ENCODE measurements at places on chromosomes 1 and 21.

DNA sequence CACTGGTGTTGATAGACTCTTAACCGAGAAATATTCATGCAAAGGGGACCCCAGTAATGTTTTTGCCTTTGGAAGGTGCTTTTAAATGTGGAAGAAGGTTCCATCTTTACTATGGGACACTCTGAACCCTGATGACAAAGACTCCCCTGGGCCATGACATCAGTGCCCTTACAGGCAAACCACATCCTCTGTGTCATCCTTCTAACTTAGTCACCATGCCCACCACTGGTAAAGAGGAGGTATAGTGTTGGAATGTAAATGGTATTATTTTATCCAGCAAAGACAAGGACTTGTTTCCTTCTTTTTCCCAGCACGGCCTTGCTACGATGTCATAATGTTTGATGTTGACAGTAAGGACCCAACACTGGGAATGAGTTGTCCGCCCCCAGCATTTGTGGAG, 12.6 kb downstream of the METTL13 start:
- DNase-seq, result no peak

DNA sequence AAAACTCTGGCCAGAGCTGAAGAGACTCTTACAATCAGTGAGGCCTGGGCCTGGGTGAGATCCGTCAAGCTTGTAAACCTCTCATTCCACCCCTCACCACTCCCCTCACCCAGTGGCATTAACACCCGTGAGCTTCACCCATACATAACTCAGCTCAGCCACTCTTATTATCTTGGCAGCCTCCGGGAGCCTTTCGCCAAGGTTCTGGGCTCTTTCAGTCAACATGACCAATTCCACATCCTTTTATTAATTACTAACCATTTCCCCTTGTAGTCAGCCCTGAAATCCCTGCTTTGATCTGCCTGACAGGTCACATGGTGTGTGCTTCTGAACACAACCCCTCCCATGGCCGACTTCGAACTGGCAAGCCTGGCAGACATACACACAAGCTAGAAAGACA, 134.8 kb downstream of the SETD4 start:
- peak; percentile 20 for DNase-seq

GRCh38 chr1:247087256-247087655, 8.6 kb upstream of the ZNF670 start:
- no peak for DNase-seq

DNA sequence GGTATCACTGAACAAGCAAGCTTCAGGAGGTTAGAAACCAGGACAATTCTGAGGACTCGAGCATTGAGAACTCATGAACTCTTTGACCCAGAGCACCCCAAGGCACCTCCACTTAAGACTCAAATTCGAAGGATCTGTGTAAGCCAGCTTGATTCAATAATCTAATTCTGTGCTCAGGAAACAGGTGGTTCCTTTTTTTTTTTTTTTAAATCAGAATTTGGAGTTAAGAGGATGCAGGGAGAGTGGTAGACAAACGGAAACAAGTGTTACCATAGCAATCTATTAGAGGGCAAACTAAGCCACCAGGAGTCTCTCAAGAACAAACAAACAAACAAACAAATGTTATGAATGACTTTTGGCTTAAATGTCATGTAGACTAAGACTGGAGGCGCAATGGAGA, 53.8 kb upstream of the DPH5 start:
- DNase-seq, result no peak

DNA sequence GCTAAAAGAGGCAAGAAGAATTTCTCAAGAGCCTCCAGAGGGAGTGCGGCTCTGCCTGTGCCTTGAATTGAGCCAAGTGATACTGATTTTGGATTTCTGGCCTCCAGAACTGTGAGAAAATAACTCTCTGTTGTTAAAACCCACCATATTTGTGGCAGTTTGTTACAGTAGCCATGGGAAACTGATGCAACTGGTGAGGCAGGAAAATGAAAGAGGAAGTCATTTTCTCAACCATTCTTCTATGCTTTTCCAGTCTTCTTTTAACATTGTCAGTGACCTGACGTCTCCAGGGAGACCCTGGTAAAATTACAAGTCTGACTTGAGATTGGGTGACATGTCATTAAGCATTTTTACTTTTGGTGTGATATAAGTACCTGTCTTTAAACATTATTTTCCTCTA, 5.8 kb downstream of the OR6P1 start:
- peak; percentile 65 for DNase-seq

- DNase-seq, result no peak
These were observed 11.7 kb downstream of the SLC19A1 start for GRCh38 chr21:45530423-45531113.

- no peak for DNase-seq
These were observed 628 bp upstream of the PLEKHM2 start for GRCh38 chr1:15683345-15684039.

DNA sequence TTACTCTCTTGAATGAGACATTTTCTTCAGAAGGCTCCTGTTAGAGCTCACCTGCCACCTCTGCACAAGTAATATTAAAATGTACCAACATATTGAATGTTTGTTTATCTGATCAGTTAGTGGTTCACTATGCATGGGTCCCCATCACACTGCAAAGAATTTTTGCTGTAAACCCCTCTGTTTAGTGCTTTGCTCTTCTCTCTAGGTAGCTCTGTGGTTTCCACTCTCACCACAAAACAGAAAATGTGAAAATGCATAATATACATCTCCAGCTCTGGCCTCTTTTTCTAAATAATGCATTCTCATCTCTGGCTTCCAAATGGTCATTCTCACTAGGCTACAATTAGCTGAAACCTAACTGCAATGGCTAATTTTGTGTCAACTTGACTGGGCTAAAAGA, 176.7 kb downstream of the TRIM33 start:
- no peak for DNase-seq

- DNase-seq, result no peak
These were observed 100.5 kb upstream of the TLR5 start for GRCh38 chr1:223243441-223244050.

GRCh38 chr1:7984811-7985210, 23.3 kb downstream of the PARK7 start:
- DNase-seq, result no peak

DNA sequence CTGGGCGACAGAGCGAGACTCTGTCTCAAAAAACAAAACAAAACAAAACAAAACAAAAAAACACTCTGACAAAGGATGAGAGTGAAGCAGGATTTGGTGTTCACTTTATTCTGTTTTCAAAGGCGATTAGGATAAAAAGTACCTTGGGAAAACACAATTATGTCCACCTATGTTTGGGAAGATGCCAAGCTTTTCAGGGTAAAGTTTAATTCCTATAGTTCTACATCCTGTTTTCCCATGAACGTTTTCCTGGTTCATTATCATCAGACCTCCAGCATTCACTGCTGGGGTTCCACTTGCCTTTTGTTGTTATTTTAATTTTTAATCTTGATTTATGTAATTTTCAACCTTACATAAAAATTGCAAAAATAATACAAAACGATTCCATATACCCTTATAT, 4.9 kb upstream of the NID1 start:
- no peak for DNase-seq

DNA sequence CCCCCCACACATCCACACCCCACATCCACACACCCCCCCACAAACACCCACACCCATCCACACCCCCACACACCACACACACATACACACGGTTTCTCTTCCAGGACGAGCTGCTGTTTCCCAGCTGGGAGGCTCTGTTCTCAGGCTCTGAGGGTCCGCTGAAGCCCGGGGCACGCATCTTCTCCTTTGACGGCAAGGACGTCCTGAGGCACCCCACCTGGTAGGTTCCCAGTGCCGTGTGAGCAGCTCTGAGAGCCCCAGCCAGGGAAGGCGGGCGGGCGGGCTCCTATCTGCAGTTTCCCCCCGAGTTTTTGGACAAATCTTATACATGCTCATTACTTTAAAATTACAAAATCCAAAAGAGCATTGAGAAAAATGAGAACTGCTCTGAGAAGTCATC, 31.2 kb downstream of the SLC19A1 start:
- DNase-seq, result no peak

DNA sequence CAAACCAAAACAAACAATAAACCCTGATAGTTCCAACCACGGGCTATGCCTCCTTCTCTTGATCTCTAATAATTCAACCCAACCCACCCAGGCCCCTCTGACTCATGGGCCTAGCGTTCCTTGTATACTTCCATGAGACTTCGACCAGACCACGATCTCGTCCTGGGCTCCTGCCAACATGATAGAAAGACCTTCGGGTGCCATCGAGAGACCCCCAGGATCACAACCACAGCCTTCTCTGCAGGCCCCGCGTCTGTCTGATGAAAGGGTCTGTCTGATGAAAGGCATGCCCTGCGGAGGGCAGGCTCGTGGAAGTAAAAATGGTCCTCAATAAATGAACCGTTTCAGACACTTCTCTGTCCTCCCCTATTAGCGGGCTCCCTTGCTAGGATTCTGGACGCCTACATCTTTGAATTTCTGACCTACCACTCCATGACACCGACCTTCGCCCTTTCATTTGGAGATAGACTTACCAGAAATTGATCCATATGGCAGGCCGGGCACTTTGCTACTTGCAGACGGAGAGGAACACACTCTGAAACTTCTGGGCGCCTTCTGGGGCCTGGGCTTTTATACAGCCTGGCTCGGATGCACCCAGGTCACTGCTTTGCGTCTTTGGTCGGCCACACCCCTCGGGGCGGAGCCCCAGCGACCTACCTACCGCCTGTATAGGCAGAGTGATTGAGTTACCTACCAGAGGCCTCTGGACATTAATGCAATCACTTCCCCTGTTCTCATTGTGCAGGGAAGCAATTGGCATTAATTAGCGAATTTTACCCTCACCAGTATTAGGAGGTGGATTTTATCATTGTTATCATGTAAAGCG, 5.3 kb upstream of the KLF18 start:
- no peak for DNase-seq

DNA sequence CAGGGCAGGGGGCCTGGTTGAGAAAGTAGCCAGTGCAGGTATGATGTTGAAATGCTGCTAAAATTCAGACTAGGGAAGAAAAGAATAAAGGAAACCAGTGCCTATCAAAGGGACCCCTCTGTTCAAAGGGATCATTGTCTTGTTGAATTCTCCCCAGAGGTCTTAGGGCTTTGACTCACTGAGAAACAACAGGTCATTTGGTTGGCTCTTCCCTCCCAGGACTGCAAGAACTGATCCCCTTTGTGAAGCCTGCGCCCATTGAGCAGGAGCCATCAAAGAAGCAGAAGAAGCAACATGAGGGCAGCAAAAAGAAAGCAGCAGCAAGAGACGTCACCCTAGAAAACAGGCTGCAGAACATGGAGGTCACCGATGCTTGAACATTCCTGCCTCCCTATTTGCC, 11.8 kb upstream of the CELSR2 start:
- DNase-seq, result no peak

DNA sequence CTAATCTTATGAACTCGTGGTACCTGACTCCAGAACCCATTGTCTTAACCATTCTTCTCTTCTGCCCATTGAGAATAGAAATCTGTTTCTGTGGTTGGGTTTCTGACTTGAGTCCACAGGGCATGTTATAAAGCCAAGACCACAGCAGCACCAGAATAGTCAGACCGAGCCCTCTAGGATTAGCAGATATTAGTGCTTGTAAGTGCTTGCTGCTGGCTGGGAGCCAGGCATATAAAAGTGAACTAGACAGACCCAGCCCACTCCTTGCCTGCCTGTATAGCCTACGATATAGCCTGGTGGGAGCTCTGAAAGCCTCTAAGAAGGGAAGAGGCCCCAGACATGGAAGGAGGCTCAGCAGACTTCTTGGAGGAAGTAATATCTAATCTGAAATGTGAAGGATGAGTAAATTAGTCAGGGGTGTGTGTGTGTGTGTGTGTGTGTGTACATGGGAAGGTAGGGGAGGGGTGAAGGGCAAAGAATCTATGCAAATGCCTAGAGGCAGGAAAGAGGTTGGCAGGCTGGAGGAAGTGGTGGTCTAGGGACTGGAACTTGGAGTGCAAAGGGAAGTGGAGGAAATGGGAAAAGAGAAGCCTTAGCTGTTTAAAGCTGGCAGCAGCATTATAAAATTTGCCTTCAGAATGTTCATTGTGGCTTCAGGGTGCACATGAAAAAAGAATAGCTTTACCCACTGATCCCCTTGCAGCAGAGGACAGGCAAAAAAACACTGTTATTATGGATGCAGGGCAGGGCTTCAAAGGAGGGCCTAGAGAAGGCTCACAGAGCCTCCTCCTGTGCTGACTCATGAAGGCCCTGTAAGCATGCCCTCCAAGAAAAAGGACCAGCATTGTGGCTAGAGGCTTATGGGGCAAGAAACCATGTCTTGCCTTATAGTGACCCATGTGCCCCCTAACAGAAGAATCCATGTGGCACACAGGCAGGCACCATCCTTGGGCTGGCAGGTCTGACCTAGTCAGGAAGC, 169.2 kb downstream of the LMX1A start:
- no peak for DNase-seq

- DNase-seq, result no peak
These were observed 94.3 kb downstream of the BCAR3 start for GRCh38 chr1:93587354-93587753.

DNA sequence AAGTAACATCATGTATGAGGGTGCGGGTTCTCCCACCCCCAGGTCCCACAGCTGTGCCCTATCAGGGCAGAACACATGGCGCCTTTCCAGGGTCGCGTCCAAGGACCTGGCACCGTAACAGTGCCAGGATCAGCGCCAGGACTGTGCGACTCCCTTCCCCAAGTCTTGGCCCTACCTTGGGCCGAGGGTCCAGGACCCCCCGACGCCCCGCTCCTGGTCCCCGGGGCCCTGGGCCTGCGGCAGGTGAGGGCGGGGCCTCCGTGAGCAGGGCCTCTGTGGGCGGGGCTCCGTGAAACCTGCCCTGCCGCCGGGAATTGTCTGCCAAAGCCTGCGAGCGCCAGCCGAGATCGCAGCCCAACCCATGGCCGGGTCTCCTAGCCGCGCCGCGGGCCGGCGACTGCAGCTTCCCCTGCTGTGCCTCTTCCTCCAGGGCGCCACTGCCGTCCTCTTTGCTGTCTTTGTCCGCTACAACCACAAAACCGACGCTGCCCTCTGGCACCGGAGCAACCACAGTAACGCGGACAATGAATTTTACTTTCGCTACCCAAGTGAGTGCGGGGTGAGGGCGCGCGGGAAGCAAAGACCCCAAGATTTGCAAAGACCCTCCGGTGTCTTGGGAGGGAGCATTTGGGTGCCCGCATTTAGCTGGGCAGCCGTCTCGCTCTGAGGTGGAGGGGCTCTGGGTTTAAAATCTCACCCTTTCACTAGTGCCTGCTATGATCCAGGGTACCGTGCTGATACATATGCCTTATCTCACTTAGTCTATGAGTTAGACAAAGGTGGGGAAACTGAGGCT, at the start of gene RHBG:
TSS of gene RHBG (plus strand) at position 323 of the 796 bp plus-strand sequence. CDS start at position 362, 39 bp downstream.
- DNase-seq, result peak; percentile 47

DNA sequence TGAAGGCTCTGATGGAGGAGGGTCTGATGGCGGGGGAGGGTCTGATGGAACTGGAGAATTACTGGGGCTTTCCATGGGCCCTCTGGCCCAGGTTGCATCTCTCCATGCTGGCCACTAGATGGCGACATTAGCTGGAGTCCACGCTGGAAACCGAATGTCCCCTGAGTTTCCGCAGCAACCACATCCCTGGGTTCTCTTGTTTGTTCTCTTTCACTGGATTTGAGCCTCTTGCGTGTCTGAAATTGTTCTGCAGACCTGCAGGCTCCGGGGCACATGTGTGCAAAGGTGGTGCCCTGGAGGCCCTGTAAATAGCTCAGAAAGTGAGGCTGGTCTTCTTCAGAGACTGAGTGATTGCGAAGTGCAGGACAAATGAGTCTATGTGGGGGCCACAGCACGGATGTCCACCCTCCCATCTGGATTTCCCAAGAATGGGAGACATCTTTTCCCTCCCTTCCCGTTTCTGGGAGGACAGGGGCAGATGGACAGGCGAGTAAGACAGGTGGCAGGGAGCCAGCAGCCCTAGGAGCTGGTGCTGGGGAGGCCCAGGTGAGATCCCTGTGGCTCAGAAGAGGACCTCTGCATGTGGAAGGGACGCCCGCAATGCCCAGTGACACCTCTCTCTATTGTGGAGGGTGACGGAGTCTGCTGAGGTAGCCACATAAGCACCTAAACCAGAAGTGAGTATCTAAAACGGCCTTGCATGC, 73.2 kb upstream of the ABCG1 start:
- peak; percentile 76 for DNase-seq
